ENCODE measurements at places on chromosomes 7 and 10.

GRCh38 chr10:76428551-76429367, 997.3 kb downstream of the LRMDA start:
- DNase-seq, result peak; percentile 85

DNA sequence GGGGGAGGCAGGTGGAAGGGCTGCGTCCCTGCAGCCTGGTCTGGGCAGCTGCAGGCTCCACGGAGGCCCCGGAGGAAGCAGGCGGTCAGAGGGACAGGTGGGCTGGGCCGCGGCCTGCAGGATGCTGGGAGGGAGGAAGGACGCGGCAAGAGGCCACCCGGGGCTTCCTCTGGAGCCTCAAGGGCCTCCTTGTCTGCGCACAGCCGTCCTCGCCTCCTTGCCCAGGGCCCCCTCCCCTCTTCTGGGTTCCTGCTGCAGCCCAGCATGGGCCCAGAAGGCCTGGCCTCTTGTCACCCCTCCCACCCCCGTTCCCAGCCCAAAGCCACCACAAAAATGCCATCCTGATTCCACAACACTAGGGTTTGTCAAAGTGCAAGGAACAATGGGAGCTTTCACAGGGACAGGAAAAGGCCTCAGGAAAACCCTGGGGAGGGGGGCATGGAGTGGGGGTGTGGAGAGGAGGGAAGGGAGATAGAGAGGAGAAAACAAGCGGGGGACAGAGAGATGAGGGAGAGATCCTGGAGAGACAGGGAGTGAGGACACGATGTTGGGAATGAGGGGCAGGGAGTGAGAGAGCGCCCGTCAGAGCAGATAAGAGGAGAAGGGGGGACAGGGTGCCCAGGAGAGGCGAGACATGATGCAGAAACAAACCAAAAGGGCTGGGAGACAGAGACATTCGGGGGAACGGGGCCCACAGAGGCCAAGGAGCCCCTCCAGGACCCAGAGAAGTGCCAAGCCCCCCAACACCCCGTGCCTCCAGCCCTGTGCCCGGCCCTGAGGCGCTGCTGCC, 41.8 kb downstream of the ZCCHC24 start:
- no peak for DNase-seq

DNA sequence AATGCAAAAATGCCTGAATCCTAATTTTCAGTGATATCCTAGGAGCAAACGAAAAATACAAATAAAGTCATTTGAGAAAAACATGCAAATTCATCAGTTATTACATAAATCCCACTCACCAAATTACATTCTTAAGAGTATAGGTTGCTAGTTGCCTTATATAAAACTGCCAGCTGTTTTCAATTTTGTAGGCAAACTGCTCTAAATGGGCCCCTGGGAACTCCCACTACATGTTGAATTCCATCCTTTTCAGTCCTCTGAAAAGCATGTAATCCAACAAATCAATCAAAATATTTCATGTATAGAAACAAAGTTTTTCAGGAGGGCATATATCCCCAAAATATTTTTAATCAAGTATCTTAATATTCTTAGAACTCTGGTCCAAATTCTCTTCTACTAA, 2.1 kb upstream of the JMJD1C start:
- DNase-seq, result no peak

DNA sequence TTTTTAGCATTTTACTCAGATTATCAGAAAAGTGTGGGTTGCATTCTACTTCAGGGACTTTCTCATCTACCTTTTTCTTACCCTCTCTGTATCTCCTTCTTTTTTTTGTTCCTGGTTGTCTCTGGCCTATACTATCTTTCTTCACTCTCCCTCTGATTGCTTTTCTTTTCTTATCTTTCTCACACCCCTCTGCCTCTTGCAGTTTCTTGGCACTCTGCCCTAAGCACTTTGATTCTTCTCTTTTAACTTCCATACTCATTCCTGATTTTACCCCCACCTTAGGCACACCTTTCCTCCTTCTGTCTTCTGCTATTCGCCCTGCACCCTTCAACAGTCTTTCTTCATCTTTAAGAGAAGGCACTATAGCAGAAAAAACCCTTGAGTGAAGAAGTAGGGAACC, 92.8 kb upstream of the HPS1 start:
- DNase-seq, result no peak

DNA sequence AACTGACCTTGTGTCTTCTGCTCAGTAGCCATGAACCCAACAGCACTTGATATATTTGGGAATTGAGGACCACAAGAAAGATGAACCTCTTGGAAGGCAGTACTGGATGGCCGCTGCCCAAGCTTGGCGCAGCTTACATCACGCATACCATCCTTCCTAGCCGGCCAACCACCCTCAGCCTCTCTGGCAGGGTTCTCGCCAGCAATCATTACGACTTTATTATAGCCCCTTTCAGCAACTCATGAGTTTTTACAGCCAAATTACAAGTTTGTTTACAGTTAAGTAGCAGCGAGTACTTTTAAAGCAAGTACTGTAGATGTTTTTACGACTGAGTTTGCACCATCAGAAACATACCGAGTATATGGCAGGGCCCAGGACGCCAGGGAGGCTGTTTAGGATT, 769.1 kb downstream of the SUGCT start:
- DNase-seq, result no peak

- no peak for DNase-seq
Observed at GRCh38 chr10:75043256-75044131, 68.0 kb upstream of the SAMD8 start.
